ENCODE measurements at places on chromosomes 1 and 21. TPM values are rescaled to one million over a fixed set of nuclear protein-coding genes. Genes with fewer than 3 reads are reported as not detected.
A peak's percentile ranks its signal among the peaks of the same experiment; 100 is the strongest.

GRCh38 chr1:170776777-170777176, 112.8 kb downstream of the PRRX1 start:
- DNase-seq, result no peak

DNA sequence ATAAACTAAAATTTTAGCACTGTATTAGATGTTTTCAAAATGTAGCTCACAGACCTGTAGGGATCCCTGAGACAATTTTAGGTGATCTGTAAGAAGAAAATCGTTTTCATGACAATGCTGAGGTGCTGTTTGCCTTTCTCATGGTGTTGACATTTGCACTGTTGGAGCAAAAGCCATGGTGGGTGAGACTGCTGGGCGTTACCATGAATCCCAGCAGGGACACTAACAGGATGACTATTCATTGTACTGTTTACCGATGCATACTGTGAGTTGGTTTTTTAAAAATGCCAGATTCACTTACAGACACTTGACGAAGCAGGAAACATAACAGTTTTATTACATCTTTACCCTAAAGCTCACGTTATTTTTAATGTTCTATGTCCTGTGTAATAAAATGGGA, 468.5 kb downstream of the PCP4 start:
- DNase-seq, result no peak

GRCh38 chr1:232598837-232599177, 31.1 kb downstream of the SIPA1L2 start:
- DNase-seq, result no peak

The DIO1 gene
- not detected for total RNA-seq

DNA sequence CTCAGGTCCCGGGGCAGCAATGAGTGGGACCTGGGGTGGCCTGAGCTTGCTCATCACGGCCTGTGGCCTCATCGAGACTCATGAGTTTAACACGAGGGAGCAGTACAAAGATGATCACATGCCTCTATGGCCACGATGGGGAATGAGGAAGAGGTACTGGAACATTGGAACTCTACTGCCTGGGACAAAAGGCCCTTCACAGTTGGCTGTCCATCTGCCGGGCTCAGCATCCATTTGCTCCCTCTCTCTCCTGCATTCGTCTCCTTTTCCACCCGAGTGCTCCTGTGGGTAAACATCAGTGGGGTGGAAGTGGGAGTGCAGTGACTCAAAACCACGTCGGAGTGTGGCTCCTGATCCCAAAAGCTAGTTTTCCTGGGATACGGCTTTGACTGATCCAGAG, 124.9 kb downstream of the KAZN start:
- no peak for DNase-seq

The SRP9 gene
- total RNA-seq, result 166 TPM

DNA sequence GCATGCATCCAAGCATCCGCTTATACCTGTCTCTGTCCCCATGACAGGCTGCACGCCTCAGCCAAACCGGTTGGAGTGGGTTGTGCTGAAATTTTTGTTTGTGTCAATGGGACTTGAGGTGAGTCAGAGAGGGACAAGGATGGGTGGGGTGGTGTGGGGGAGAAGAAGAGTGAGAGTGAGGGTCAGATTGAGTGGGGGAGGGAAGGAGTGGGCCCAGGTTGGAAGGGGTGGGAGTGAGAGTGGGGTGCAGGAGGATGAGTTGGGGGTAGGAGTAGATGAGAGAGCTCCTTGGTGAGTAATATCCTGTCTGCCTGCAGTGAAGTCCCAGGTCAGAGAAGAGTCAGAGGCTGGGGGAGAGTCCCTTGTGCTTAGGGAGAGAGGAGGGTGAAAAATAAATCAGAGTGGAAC, 3.3 kb upstream of the NECTIN4 start:
- DNase-seq, result no peak

DNA sequence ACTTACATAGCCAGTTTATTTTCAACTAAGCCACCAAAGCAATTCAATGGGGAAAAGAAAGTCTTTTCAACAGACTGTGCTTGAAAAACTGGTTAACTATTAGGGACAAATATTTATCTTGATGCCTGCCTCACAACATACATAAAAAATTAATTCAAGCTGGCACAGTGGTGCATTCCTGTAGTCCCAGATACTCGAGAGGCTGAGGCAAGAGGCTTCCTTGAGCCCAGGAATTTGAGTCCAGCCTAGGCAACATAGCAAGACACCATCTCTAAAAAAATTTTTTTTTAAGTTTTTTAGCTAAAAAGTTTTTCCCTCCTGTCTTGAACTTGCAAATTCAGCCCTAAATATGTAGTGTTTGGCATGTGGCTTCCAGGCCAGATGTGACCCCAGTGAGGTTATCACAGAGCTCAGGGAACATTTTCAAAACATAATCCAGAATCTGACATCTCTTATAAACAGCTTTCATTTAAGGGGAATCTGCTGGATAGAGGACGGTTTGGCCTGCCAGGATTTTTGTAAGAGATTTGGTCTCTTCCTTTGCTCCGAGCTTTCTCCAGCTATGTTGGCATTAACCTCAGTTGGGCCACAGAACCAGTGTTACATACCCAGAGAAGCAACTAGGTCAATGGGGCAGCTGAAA, 46.4 kb downstream of the COL6A1 start:
- DNase-seq, result no peak

GRCh38 chr1:96596226-96596922, 125.2 kb upstream of the PTBP2 start:
- no peak for DNase-seq

DNA sequence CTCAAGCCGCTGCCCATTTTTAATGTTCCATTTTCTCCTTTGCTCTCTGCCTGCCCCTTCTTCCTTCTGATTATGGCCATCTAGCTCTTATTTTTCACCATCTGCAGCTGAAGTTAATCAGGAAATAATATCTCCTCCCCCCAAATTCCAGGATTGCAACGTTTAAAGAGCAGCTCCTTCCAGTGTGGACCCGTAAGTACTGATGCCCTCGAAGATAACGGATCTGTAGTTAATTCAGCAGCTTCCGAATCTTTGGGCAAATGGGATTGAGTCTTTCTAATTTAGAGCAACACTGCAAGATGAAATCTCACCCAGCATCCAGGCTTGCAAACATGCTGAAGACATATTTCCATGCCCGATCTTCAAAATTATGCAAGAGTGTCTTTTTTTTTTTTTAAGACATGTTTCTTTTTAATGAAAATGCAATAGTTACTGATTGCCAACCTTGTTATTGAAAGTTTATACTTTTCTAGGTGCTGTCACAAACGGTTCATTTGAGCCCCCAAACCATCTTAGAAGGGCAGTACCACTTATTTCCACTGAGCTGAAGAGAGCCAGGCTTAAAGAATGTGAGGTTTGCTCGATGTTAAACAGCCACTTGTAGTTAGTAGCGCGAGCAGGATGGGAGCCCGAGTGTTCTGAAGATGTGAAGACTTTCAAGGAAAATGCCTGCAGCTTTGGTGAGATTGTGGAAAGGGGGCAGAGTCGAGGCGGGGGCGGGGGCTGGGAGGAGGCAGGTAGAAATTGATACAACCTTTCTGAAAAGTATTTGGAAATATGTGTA, 10.9 kb upstream of the RCAN3 start:
- no peak for DNase-seq

- DNase-seq, result no peak
These were observed 176.0 kb downstream of the C1orf21 start for GRCh38 chr1:184562806-184563205.

- DNase-seq, result peak; percentile 82
These were observed 860 bp downstream of the TMEM63A start for GRCh38 chr1:225881081-225881958.

- DNase-seq, result no peak
These were observed 382.2 kb upstream of the ESRRG start for GRCh38 chr1:217105437-217105836.

GRCh38 chr1:7121622-7121988, 336.4 kb downstream of the CAMTA1 start:
- no peak for DNase-seq

The KCNA3 gene
- 19.4 TPM for total RNA-seq

All from lower lobe of right lung (tissue), 2 donors.